ENCODE measurements at places on chromosomes 2 and 18.

DNA sequence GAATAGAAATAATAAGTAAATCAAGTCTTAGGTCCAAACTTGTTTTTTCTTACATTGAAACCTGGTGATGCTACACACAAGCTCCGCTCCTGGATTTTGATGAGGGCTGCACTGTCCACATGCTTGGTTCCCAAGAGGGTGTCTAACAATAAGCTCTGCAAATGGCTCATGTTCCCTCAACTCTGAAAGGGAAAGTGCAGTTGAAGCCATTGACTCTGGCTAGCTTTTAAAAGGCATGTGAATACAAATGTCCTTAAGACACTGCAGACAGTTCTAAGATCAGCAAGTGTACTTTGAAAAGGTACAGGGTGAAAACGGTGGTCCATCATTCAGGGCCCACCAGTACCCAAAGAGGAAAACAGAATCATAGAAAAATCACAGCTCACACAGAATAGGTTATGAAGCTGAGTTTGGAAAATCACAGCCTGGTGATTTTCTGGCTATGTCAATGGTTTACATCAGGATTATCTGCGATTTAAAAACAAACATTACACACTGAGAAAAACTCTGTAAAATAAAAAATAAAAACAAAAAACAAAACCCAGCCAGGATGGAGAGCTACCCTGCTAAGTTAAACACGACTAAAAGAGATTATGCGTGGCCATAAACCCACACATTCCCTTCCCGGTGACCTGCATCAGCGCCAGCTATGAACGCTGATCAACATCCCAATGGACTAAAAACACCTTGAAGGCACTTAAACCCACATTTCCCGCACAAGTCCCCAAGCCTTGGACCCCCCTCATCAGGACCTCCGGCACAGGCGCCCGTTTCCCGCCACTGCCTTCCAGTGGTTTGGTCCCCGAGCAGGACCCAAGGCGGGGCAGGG is 554 bp downstream of the PFN4 start:
- no peak for DNase-seq

DNA sequence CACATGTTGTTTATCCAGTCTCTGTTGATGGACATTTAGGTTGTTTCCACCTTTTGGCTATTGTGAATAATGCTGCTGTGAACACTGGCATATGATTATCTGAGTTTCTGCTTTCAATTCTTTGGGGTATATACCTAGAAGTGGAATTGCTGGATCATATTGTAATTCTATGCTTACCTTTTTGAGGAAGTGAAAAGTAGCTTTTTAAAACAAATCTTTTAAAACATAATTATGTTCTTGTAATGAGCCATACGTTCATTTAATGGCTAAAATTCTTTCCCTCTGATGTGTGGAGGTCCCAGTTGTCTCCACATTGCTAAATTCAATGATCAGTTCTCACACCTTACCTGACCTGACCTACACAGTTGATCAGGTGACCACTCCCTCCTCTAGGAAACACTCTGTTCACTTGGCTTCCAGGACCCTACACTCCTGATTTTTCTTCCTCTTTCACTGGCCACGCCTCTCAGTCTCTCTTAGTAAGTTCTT is 27.8 kb upstream of the SERTAD2 start:
- DNase-seq = no peak

DNA sequence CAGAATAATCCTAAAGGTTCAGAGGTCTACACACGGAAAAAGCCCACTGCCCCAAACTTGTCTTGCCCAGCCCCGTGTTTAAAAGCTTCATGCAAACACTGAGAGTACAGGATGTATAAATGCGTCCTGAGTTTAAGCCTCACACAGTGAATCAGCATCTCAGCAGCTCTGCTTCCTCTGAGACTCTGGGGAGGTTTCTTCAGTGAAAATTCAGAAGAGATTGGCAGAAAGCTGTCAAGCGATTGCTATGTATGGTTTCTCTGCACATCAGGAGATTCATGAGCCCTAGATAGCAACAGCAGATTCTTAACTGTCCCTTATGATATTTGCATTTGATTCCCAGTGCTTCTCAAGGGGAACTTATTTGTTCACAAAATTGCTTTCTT is 27.1 kb downstream of the CRACDL start:
- no peak for DNase-seq

GRCh38 chr2:198055716-198056115 is 251.3 kb downstream of the PLCL1 start:
- no peak for DNase-seq

- DNase-seq = no peak
Observed at GRCh38 chr2:231361701-231362554, 33.6 kb upstream of the B3GNT7 start.

DNA sequence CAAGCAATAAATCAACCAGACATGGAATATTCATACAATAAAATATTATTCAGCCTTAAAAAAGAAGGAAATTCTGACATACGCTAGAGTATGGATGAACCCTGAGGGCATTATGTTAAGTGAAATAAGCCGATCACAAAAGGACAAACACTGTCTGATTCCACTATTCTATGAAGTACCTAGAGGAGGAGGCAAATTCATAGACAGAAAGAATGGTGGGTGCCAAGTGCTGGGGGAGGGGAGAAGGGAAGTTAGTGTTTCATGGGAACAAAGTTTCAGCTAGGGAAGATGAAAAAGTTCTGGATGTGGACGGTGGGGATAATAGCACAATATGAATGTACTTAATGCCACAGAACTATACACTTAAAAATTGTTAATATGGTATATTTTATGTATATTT is 19.8 kb downstream of the SMAD7 start:
- no peak for DNase-seq

GRCh38 chr2:48587560-48587959 is 30.1 kb upstream of the GTF2A1L start:
- no peak for DNase-seq

- DNase-seq = no peak
Observed at GRCh38 chr2:105188343-105188742, 53.2 kb upstream of the GPR45 start.

- DNase-seq = no peak
Observed at GRCh38 chr2:236616624-236617023, 47.0 kb downstream of the ACKR3 start.

DNA sequence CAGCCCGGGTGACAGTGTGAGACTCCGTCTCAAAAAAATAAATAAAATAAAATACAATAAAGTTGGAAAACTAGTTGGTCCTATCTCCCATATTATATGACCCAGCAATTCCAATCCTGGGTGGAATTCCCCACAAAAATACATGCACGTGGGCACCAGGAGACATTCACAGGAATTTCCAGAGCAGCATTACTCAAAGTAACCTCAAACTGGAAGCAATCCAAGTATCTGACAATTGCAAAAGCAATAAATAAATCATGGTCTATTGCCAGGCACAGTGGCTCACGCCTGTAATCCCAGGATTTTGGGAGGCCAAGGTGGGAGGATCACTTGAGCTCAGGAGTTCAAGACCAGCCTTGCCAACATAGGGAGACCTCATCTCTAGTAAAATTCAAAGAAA is 101.2 kb upstream of the MAP4K4 start:
- DNase-seq = no peak
